MV-4-11 (cell line): ENCODE measurements at places on chromosomes 2 and 18.
A peak's percentile ranks its signal among the peaks of the same experiment; 100 is the strongest.

DNA sequence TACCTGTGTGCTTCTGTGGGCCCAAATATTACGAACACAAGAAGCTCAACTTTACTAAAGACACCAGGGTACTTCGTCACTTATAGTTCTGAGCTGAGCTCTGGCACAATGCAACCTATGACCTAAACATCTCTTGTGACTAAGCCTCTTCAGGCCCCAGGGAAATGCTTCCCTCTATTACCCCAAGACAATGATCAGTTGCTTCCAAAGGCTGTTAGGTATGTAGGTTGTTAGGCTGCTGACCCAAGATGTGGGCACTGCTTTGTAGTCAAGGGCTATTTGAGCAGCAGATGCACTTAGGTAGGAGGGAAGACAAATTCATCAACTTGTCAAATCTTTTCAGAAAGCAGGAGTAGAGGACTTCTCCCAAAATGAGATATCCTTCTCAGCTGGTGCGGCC is 640.1 kb downstream of the EPHA4 start:
- DNase-seq = no peak

GRCh38 chr2:26738481-26738880 is 25.6 kb upstream of the SLC35F6 start:
- DNase-seq = no peak

DNA sequence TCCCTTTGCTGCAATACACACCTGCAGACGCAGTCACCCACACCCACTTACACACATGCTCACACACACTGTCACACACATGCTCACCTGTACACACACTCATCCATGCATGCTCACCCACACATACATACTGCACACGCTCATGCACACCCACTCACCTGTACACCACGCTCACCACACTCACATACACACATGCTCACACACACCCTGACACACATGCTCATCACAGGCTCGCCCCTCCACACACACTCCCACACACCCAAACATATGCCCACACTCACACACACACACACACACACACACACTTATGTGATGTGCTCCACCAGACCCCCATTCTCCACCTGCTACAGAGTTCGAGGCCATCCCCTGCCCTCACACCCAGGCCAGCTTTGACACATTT is 22.8 kb upstream of the CREG2 start:
- no peak for DNase-seq

GRCh38 chr2:240248721-240249422 is 108.4 kb upstream of the OTOS start:
- no peak for DNase-seq

DNA sequence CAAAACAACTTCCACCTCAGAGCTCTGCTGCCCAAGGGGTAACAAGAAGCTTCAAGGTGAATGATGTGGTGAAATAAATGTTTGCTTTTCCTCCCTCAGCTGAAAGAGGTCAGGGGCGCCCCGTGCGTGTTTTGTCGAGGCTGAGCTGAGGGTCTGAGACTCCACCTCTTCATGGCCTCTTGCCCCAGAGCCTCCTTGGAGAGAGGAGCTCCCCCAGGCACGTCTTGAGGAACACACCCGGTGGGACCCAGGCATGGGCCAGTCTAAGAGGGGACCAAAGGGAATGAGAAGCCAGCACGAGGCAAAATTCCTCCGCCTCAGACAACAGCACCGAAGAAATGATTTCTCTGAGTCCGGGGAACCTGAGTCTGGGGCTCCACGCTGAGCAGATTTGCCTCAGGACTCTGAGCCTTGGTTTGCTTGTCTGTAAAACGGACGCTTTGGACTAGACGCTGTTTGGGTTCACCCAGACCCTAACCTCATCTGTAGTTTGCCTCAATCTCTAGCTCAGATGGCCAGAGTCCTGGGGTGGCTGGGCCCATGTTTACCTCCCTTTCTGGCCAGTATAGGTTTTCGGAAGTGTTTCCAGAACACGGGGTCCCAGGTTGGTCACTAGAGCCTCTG is 56.4 kb upstream of the ODC1 start:
- no peak for DNase-seq

GRCh38 chr2:124647663-124648062 is 622.6 kb downstream of the CNTNAP5 start:
- no peak for DNase-seq

- DNase-seq = peak; percentile 21
These were observed 85.6 kb downstream of the NCOA1 start for GRCh38 chr2:24576617-24577016.

GRCh38 chr2:216574046-216574445 is 59.2 kb upstream of the IGFBP2 start:
- DNase-seq = no peak

GRCh38 chr2:163757814-163758213 is 22.0 kb upstream of the FIGN start:
- no peak for DNase-seq
